Renal cortex interstitium (tissue), 15 donors: ENCODE measurements at places on chromosomes 1 and 21. TPM values are rescaled to one million over a fixed set of nuclear protein-coding genes. Genes with fewer than 3 reads are reported as not detected.

- no peak for DNase-seq
Measured at GRCh38 chr21:41043014-41043413, 124.9 kb upstream of the BACE2 start.

DNA sequence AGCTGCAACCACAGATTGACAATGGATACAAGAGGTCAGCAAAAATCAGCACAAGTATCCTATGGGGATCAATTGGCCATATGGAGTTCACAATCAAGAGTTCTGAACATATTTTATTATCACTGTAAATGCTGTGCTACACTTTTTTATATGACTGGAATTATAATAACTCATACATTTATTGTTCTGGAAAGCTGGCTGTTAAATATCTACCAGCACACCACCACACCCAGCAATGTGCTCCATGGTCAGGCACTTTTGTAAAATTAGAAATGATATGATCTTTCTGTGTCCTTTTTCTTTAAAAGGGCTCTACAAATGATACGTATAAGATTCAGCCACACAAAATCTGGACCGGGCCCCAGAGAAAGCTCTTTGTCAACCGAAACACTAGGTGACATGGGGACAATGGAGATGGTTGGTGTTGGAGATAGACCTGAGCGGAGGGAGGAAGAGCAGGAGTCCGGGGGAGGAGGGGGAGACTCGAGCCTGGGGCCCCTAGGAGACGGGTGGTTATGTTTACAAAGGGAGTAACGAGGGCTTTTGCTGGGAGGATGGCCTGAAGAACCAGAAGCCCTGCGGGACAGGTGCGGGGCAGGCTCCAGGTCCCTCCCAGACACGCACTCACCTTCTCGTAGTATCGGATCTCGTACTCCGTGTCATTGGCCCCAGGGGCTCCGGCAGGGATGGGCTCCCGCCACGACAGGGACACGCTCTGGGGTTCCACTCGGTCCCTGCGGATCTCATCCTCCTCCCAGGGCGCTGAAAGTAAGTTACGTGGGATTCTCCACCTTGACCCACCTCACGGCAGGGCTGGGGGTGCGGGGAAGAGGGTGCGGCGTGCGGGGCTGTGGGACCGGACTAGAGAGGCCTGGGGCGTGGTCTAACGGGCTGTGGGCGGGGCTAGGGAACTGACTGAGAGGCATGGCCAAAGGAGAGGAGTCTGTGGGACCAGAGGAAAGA lies 30.0 kb downstream of the EPHA10 start:
- DNase-seq: no peak

Gene PLA2G2C
- polyA plus RNA-seq: 0.11 TPM

DNA sequence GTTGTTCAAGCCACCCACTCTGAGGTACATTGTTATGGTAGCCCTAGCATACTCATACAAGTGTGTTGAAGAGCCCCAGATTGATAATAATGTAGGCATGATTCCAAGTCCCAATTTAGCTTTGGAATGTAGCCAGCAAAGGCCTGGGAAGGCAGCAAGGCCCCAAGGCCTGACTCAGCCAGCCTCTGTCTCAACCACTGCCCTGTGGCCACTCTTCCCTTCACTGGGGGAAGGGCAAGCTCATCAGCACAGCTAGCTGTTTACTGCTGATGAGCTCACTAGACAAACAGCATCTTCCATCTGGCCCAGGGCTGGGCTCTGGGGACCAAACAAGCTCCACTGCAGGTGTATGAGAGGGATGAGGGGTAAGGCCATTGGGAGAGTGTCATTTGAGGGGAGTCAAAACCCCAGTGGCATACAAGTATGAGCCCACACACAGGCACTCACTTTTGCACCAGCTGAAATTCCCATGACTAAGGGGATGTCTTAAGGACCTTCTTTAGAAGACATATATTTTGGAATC lies 2.2 kb upstream of the IRF6 start:
- DNase-seq: no peak

Gene GUCA2A
- not detected for polyA plus RNA-seq

Gene MAST2
- 47.6 TPM for polyA plus RNA-seq

GRCh38 chr1:145884675-145885074 lies 991 bp downstream of the ANKRD35 start:
- no peak for DNase-seq

DNA sequence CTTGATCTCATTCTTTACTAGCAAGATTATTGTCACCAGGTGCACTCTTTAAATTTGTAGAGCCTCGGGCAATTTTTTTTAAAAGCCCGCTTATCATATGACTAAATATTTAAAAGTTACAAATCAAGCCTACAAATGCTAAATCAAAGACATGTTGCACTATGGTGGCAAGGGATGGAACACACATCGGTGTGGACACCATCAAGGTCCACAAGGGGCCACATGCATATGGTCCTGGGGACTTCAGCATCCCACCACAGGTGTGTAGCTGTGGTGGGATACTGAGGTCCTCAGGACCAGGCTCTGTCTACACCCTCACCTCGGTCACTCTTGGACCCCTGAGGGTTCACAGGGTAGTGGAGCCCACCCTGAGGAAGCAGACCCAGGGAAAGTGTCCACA lies 45.8 kb downstream of the FAM78B start:
- no peak for DNase-seq

- DNase-seq: no peak
Measured at GRCh38 chr1:150236614-150237100, 745 bp upstream of the ANP32E start.

Gene ADAMTS1
- polyA plus RNA-seq: 98.2 TPM

Gene KLF17
- 0.05 TPM for polyA plus RNA-seq

GRCh38 chr1:59427784-59428183 lies 130.9 kb downstream of the FGGY start:
- DNase-seq: no peak

GRCh38 chr21:44853601-44854390 lies 19.7 kb downstream of the PTTG1IP start:
- DNase-seq: no peak

Gene ZMYND12
- polyA plus RNA-seq: 4.2 TPM

- DNase-seq: peak; percentile 56
Measured at GRCh38 chr1:154730259-154730658, 122.3 kb upstream of the ADAR start.

Gene CALML6
- polyA plus RNA-seq: 0.36 TPM

DNA sequence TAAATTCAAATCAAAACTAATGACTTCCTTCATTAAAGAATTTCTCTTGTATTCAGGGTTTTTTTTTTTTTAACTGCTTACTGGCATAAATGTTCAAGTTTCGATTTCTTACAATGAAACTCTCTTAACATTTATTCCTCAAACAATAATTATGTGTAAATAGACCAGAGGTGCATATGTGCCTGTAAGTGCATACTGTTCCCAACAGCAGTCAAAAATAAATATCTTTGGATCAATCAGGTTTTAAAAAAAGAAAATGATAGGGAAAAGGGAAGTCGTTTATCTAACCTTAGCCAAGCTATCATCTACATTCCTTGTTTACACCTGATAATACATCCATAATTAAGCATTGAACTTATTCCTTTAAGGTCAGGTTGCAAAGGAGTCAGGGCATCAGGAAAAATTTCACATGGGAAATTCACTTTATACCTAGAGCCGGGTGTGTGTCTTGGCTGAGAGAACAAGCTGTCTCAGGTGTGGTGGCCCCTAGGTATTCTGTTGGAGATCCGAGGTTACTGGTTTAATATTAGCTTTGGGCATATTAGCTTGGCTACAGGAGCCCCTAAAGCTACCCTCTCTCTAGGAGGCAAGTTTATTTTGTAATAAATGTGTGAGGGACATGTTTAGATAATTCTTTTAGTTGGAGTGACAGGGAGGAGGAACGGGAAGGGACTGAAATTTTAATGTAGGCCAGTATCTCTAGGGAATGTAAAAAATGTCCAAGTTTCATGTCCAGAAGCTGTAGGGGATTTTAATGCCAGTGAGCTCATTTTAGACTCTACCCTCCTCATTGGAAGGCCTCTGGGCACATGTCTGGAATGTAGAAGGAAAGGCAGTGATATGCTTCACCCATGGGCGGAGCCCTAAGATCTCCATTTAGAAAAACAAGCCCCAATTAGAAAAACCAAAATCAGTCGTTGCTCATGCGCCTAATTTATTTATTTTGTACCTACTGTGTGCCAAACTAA lies 327.9 kb upstream of the PROX1 start:
- no peak for DNase-seq

Gene OR2L8
- not detected for polyA plus RNA-seq

- DNase-seq: no peak
Measured at GRCh38 chr1:186627019-186627418, 53.2 kb downstream of the PTGS2 start.

DNA sequence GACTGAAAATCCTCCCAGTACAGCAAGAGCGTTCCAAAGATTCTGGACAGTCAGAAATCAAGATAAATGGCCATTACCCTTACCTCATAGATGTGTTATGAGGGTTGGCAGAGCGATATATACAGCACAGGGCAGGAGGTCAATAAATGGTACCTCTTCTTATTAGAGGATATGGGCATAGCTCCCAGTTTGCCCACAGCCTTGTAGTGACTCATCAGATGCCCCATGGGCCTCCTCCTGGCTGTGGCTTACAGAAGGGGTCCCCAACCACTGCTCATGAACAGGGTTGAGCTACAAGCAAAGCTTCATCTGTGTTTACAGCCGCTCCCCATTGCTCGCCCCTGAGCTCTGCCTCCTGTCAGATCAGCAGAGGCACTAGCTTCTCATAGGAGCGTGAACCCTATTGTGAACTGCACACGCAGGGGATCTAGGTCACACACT lies 7.3 kb upstream of the IFNGR2 start:
- DNase-seq: no peak

DNA sequence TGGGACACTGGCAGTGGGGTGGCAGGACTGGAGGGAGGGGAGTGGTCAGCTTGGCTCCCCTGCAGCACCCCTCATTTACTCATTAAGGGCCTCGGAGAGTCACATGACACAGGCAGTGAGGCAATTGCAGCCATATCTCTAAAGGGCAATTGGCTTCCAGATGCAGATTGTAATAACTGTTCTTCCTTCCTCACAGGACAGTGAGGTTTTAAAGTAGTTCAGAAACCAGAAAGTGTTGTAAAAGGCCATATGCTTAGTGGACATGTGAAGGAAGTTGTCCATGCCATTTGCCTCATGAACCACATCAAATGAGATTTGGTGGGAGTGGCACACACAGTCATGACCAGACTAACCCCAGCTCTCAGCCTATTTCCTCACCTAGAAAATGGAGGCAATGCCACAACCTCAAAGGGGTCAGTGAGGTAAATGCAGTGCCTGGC lies 11.1 kb downstream of the MTX1 start:
- DNase-seq: no peak

GRCh38 chr1:63148825-63149645 lies 173.3 kb upstream of the FOXD3 start:
- DNase-seq: peak; percentile 5

GRCh38 chr1:175364424-175365076 lies 172.0 kb upstream of the KIAA0040 start:
- no peak for DNase-seq
